ENCODE measurements at places on chromosomes 7 and 10.

GRCh38 chr7:30996883-30997282 lies 33.1 kb downstream of the GHRHR start:
- DNase-seq: no peak

- no peak for DNase-seq
These were observed 9.5 kb upstream of the ING3 start for GRCh38 chr7:120941064-120941463.

- DNase-seq: no peak
These were observed 202.6 kb upstream of the KAT6B start for GRCh38 chr10:74623786-74624185.

GRCh38 chr10:78581133-78581694 lies 487.6 kb upstream of the ZMIZ1 start:
- DNase-seq: no peak

- DNase-seq: peak; percentile 22
These were observed 208.8 kb downstream of the KCNMA1 start for GRCh38 chr10:77428691-77429395.

DNA sequence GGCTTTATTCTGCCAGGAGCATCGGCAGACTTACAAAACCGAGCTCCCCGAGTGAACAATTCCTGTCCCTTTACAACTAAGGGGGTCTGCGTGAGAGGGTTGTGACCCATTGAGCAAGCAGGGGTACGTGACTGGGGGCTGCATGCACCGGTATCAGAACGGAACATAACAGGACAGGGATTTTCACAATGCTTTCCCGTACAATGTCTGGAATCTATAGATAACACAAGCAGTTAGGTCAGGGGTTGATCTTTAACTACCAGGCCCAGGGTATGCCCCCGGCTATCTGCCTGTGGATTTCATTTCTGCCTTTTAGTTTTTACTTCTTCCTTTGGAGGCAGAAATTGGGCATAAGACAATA lies 38.1 kb upstream of the GSDME start:
- DNase-seq: no peak

GRCh38 chr7:108034586-108034985 lies 31.6 kb upstream of the LAMB1 start:
- DNase-seq: no peak

GRCh38 chr7:55533050-55533728 lies 39.1 kb downstream of the VOPP1 start:
- no peak for DNase-seq

GRCh38 chr7:89027781-89028180 lies 232.2 kb upstream of the TEX47 start:
- DNase-seq: no peak

DNA sequence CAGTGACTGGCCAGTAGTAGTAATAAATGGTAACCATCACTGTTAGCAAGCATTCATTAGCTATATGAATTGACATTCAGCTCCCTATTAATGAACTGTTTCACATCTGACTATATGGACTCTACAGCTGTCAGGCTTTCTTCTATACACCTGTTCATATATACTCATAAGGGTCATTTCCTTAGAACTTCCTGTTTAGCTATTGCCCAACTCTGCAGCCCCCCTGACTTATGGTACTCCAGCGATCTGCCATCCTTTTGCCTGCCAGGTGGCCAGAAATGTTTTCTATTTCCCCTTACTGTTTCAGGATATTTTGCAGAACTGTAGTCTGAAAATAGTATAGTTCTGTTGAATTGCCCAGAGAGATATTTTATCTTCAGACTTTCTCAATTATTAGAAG lies 56.6 kb downstream of the TASOR2 start:
- DNase-seq: no peak

DNA sequence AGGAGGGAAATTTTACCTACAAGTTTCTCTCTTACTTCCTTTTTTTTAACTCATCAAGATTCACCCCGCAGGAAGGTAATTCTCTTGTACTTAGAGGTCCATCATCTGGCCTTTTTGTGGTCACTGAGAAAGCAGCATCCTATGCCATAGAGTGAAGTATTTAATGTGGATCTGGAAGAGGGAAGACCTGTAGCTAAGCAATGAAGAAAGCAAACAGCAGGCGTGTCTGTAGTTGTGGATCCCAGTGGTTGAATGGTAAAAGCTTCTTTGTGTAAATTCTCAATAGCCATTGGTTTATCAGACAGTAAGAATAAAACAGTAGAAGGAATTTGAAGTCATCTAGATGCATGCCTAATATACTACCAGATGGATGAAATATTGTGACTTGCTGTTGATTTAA lies 196.4 kb downstream of the ANKRD7 start:
- DNase-seq: no peak

DNA sequence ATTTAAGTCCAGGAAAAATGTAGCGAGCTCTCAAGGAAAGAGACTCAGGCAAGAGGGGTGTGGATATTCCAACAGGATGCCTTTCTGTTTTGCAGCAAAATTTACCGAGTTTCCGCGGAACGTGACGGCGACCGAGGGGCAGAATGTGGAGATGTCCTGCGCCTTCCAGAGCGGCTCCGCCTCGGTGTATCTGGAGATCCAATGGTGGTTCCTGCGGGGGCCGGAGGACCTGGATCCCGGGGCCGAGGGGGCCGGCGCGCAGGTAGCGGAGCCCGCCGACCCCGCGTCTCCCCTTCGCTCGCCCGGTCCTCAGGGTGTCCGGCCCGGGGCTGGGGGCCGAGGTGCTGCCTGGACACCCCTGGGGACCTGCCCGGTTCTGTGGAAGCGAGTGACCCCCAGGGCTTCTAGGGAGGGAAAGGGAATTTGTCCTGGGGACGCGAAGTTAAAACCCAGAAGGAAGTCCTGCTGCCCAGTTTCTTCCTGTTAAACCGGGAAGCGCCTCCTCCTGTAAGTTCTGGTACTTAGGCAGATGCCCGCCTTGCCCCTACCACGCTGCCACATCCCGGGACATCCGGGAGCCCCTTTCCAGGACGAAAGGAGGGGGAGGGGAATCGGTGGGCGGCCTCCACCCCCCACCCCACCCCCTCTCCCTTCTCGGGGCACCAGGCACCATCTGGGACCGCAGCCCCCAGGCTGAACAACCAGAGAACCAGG lies 2.5 kb downstream of the VSTM2A start:
- peak; percentile 8 for DNase-seq

DNA sequence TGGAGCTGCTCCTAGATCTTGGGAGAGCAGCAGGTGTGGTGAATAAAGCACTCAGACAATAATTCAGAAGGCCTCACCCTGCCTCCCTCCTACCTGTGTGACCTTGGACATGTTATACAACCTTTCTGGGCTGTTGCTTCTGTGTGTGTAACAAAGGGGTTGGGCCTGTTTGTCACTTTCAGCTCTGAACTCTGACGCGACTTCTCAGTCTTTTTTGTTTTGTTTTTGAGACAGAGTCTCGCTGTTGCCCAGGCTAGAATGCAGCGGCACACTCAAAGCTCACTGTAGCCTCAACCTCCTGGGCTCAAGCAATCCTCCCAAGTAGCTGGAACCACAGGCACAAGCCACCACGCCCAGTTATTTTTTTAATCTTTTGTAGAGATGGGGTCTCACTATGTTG lies 89.3 kb downstream of the DNMBP start:
- DNase-seq: no peak

GRCh38 chr10:20970708-20971107 lies 73.6 kb upstream of the NEBL start:
- DNase-seq: no peak

DNA sequence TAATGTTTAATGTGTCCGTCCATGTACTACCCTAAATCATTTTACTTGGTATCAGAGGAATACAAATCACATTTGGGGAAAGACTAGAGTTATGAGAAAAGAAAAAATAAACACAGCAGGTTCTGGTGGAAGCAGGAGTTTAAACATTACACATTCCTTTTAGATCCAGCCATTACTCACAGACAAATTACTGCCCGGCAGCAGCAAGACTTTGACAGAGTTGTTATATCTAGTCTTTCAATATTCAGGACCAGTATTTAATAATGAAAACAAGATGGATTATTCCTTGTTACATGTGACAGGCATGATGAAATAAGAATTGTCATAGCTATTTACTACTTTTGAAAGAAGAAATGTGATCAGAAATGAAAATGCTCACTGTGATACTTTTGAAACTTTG lies 131.8 kb upstream of the GNAI1 start:
- no peak for DNase-seq

DNA sequence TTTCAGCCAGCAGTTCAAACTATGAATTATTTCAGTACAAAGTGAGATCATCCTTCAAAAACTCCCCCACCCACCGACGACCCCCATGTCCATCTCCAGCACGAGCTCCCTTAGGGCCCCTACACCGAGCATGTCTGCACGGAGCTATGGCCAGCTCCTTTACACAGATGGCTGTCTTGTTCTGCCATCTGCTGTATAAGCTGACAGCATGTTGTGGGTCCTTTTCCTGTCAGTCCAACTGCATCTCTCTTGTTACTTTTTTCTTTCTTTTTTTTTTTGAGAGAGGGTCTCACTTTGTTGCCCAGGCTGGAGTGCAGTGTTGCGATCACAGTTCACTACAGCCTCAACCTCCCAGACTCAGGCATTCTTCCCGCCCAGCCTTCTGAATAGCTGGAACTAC lies 21.6 kb downstream of the NPC1L1 start:
- DNase-seq: no peak

DNA sequence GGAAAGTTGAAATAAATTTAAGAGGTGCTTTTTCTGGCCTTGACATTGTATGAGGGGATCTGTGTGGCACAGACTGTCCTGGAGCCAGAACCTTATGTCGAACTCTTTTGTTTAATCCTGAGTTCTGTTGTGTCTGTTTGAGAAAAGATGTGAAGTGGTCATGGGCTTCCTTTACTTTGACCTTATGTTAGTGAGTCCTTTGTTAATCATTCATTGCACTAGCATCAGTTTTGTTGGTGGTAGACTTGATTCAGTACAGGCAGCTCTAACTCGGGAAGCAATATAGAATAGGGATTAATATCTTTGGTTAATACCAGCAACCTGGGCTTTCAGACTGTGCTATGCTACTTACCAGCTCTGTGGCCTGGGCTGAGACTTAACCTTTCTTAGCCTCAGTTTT lies 123.9 kb upstream of the FZD1 start:
- DNase-seq: no peak

DNA sequence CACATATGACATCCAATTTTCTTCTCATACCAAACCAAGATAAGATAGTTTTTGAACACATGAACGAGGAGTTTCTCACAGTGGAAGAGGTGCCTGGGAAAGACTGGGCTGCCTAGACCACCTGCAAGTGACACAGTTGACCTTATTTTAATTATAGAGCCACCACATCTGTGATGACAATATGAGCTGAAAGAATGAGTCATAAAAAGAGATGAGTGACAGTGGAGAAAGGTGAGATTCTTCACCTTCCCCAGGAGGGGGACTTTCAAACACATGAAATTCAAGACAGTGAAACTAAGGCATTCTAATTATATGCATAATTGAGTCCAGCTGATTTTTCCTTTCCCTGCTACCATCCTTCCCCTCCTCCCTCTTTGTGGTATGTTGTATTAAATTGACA lies 475.5 kb downstream of the NXPH1 start:
- no peak for DNase-seq

DNA sequence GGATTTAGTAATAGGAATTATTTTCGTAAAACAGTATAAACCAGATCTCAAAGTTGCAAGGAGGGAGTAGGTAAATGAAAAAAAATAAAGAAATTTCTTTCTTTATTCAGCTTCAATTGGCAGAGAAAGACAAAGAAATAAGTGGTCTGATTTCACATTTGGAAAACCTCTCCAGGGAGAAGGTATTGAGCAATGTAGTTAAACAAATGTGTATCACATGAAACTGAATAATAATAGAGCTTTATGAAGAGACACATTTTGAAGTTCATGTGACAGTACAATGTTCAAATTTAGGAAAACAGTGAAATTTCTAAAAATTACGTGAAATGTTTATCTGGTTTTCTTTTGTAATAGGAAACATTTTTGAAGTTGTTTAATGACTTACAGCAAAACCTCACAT lies 63.0 kb downstream of the TAX1BP1 start:
- no peak for DNase-seq

GRCh38 chr10:48938990-48939536 lies 577 bp downstream of the LRRC18 start:
- no peak for DNase-seq

All from NCI-H345 (cell line).